ENCODE measurements at places on chromosomes 6 and 20. TPM values are rescaled to one million over a fixed set of nuclear protein-coding genes. Genes with fewer than 3 reads are reported as not detected.

The MYH7B gene
- total RNA-seq, result 0.70 TPM

The TSPO2 gene
- total RNA-seq, result not detected

The SLC12A5 gene
- total RNA-seq, result 11.0 TPM

The CD93 gene
- not detected for total RNA-seq

The TSBP1 gene
- total RNA-seq, result not detected

The DEFB124 gene
- total RNA-seq, result not detected

The KCNS1 gene
- total RNA-seq, result not detected

The GGTLC1 gene
- total RNA-seq, result not detected

The BMP5 gene
- not detected for total RNA-seq

The MLN gene
- not detected for total RNA-seq

The COL20A1 gene
- total RNA-seq, result 0.09 TPM

The FAM83C gene
- not detected for total RNA-seq

The F13A1 gene
- total RNA-seq, result 1.1 TPM

The TMEM242 gene
- total RNA-seq, result 10.4 TPM

The SPATS1 gene
- not detected for total RNA-seq

The SLC22A3 gene
- total RNA-seq, result not detected

The LPA gene
- total RNA-seq, result not detected
